HepG2 (cell line): ENCODE measurements at places on chromosomes 4 and X.

- DNase-seq = no peak
Measured at GRCh38 chrX:149312988-149313387, 192.1 kb downstream of the IDS start.

DNA sequence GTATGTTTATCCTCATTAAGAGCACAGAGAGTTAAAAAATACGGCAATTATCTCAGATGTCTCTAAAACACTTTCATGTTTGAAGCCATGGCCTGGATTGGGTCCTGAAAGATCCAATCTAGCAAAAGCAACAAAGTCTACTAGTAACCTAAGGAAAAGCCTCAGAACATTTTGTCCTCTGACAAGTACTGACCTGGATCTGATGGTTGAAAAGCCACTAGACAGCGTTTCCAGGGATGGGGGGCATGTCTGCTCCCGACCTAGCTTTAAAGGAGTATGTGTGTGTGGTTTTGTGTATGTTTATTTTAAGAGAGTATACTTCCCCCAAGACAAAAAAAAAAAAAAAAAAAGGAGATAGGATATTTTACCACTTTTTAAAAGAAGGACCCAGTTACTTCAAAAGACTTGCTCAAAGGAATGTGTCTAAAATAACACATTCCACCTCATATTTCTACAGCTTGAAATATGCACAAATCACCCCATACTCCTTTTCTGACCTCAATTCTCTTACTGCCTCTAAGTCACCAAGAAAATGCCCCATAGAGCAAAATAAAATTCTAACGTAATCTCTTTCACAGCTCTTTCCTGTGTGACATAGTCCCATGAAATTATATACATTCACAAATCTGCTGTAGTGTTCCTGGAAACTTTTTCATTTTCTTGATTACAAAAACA is 189.0 kb upstream of the TTC29 start:
- no peak for DNase-seq

GRCh38 chr4:17535906-17536305 is 20.9 kb downstream of the CLRN2 start:
- DNase-seq = peak; percentile 36

DNA sequence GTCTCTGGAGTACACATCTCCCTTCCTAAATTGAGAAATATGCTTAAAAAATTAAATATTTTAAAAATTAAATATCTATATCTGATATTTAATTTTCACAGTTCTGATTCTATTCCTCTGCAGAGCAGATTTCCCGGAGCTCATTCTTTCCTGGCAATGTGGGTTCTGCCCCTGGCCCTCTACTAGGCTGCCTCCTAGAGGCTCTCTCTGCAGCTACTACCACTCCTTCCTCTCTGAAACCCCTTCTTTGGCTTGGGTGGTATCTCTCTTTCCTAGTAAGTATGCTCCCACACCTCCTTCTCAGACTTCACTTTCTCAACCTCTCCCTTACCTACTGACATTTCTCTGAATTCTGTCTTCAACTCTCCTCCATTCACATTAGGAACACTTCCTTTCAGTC is 45.3 kb downstream of the RPGR start:
- no peak for DNase-seq

DNA sequence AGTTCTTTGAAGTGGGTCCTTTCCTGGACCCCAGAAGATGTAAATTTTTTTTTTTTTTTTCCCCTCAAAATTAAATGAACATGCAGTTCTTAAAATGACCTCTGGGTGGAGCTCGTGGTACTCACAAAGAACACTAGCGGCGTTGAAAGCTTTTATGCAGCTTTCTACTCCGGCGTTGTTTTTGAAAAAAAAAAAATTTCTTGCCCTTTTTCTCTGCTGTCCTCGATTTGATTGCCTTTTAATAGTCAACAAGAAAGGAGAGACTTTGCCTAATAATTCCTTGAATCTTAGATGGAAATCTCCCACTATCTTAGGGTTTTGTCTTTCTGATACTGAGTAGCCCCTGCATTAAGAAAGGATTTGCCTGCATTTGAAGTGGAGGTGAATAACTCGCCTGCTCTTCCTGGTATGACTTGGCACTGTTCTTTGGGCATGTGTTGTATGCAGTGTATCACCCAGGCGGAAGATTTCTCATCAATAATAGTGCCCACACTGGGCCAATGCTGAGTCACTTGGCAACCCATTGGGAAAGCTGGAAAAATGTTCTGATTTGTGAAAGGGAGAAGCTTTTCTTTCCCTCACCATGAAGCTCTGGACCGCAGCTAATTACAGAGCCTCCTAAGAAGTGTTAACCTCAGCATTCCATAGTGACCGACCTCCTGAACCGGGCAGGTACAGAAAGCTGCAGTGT is 104.0 kb downstream of the PHEX start:
- DNase-seq = peak; percentile 11

DNA sequence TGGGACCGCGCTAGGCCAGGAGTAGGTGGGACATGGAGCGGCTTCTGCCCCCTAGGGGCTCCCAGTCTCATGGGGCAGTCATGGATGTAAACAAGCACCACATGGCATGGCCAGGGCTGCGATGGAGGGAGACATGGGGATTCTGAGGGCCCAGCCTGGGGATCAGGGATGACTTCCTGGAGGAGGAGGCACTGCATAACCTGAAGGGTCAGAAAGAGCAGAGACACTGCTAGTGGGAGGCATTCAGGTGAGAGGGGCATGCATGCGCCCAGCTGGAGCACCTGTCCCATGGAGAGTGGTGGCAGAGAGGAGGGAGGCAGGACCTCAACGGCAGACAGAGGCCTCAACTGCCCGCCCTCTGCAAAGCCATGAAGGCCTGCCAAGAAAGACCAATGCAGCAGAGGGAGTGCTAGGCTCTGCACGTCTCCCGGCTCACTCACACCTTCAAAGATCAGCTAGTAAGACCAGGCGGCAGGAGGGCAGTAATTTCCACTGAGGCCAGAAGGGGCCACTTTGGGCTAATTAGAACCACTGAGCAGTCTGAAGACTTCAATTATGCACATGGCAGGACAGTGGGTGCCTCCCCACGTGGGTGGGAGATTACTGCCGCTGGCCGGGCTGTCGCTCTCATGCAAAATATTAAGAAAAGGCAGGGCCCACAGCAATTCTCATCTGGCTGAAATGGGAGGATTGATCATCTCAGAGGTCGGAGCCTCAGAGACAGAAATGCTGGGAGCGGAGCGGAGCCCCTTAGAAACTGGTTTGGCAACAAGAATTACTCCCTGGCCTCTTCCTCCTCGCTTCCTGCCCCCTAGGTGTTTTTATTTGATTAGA is 69.6 kb downstream of the PPP2R2C start:
- DNase-seq = no peak

GRCh38 chrX:40097504-40098263 is at the start of gene BCOR:
Gene BCOR, minus strand, starts transcription at chrX:40097958. Its CDS starts 20,029 bp downstream, at chrX:40077929.
- no peak for DNase-seq

- DNase-seq = no peak
Measured at GRCh38 chrX:50071494-50071893, 129.3 kb downstream of the AKAP4 start.

- DNase-seq = no peak
Measured at GRCh38 chrX:40933706-40934425, 151.4 kb upstream of the USP9X start.

GRCh38 chr4:165248102-165248501 is 40.7 kb downstream of the KLHL2 start:
- no peak for DNase-seq

- no peak for DNase-seq
Measured at GRCh38 chrX:151624677-151625076, 61.2 kb downstream of the PASD1 start.
